ENCODE measurements at places on chromosomes 7 and 10.

GRCh38 chr7:130938661-130939060 is 204.7 kb upstream of the KLF14 start:
- no peak for DNase-seq

DNA sequence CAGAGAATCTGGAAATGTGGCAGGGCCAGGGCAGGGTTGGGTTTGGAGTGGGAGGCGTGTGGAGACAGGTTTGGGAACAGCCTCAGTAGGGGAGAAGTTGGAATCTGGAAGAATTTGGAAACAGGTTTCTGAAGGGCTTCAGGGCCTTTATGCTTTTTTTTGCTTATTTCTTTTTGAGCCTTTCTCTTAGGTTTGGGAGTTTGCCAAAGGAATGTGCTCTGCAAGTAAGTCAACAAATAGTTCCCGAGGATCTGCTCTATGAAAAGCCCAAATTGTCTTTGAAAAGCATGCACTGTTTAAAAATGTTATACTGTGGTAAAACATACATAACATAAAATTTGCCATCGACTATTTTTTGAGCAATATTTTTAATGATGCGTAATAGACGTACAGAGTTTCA is 86.7 kb upstream of the ADRB1 start:
- no peak for DNase-seq

DNA sequence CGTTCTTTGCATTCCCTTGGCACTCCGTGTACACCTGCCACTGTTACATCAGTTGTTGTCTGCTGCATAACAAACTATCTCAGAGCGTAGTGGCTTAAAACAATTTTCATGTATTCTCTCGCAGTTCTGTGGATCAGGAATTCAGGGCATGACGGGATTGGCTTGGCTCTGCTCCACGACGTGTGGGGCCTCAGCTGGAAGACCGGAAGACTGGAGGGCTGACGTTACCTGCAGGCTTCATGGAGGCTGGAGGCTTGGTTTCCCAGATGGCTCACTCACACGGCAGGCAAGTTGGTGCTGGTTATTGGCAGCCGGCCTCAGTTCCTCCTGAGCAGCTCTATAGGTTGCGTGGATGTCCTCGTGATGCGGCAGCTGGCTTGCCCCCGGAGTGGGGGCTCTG is 25.5 kb downstream of the NYAP1 start:
- no peak for DNase-seq

DNA sequence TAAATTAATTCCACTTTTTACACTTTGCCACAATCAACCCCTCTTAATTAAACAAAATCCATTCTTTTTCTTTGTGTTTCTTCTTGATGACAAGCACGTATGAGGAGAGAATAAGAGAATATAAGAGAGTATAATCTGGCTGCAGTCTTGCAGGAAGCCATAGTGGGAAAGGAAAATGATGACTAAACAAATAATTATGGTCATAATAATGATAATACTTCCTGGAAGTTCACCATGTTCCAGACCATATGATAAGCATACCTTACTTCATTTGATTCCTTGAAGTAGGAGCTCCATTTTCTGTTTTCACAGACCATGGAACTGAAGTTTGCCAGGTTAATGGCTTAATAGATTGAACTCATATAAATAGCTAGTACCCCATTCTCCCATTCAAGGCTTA is 237.8 kb downstream of the SEMA3D start:
- DNase-seq: no peak

GRCh38 chr7:127885843-127886242 is 145.4 kb downstream of the LRRC4 start:
- no peak for DNase-seq

- DNase-seq: no peak
Measured at GRCh38 chr7:91242097-91242844, 22.0 kb upstream of the FZD1 start.

DNA sequence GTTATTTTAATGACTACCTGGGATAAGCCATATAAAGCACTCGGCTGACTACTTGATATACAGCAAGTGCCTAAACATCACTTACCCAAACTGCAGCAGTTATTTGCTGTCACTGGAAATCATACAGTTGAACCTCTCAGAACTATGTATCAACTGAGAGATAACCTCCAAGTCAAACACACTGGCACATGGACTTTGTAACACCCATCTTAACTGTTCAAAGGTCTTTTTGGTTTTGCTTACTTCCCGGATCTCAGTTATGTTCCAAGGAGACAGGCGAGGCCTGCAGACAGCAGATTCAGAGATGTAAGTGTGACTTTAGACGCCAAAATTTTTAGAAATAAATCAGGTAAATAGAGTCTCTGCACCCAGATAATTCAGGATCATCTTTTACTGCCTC is 34.6 kb upstream of the DAGLB start:
- no peak for DNase-seq

DNA sequence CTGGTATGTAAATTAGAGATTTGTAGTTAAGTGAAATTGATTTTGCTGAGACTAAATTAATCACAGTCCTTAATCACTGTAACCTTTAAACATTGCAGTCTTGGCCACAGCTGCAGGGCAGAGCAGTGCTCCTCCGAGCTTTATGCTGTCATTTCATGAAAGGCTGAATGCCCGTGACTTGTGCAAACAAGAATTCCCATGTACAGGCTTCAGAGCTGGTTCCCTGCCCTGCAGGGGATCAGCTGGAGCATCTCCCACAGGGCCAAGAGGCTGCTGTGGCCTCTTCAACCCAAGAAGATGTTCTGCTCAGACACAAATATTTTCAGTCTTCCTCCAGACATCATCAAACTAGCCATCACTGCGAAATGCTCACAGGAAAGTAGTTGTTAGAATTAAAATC is 419.1 kb downstream of the AUTS2 start:
- DNase-seq: no peak

DNA sequence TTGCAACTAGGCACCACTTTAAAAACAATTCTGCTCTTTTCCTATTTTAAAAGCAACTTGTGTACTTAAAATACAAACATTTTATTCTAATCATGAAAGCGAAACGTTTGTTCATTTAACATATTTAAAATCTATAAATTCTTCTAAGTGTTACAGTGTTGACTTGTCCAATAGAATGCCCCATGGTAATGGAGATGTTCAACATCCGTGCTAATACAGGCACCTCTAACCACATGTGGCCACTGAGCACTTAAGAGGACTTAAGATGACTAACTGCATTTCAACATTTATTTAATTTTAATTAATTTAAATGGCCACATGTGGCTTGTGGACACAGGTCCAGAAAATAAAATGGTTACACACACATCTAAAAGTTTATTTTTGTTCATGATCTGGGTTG is 115.1 kb downstream of the TPK1 start:
- DNase-seq: no peak

GRCh38 chr10:14072541-14072940 is 258.2 kb downstream of the FRMD4A start:
- no peak for DNase-seq

- no peak for DNase-seq
Measured at GRCh38 chr7:91465595-91466061, 201.4 kb downstream of the FZD1 start.

DNA sequence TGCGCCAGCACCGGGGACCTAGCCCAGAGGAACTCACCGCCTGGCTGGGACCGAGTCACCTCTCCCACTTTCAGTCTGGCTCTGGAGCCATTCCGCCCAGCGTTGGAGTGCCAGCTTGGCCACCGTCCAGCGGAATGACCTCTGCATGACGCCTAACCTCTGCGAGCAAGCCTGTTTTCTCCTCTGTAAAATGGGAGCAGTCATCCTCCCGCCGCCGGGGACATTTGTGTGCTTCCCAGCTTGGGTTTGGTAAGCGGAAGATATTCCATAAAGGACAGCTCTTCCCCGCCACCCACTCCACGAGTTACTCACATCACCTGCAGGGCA is 1.3 kb upstream of the ZCCHC24 start:
- no peak for DNase-seq

DNA sequence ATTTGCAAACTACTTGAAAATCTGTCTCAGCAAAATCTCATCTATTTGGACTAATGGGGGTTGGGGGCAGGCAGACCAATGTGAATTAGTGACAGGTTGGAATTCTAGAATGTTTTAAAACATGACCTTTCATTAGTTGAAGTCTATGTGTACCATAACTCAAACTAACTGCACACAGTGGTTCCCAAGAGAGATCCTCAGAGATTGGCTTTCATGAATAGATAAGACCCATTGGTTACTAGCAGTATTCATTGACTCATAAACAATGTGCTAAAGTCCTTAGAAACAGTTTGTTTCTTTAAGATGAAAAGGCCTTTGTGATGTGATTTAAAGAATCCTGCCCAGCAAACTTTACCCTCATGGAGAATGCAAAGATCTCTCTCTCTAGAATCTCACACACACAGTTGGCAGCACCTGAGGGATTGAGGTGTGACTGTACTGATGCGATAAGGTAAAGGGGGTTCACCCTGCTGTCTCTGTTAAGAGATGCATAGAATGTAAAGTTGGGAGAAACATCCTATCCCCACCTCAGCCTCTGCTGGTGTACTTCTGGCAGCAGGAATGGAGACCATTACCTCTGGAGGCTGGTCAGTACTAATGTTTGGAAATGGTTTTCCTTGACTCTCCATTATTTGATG is 70.7 kb downstream of the ZNF92 start:
- no peak for DNase-seq

- DNase-seq: no peak
Measured at GRCh38 chr7:158631574-158632195, 44.1 kb upstream of the PTPRN2 start.

DNA sequence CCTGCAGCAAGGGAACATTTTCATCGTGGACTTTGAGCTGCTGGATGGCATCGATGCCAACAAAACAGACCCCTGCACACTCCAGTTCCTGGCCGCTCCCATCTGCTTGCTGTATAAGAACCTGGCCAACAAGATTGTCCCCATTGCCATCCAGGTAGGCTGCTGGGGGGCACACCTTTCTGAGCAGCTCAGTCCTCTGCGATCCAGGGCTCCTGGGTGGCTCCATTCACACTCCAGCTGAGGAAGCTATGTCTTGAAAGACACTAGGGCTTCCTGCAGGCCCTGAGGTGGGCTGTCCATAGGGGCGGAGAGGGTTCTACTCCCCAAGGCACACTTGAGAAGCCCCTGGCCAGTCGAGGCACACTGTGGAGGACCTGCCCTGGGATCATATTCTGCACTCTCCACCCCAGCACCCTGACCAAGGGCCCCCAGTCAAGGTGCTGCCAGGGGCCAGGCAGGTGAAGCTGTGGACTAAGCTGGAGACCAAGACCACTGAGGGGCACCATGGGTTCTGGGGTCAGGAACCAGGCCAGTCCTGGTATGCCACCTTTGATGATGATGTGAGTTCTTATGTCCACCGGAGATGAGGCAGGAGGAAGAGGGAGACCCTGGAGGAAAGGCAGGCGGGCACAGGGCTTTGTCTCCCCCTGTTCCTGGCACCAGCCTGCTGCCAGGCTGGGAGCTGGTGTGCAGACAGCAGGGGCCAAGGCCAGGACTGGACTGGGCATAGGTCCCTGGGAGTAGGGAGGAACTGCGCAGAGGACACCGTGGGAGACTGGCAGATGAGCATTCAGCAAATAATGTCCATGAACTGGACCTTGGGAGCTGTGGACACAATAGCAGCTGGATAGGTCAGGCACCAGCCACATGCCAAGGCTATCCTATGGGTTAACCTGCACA is 54.8 kb downstream of the ALOX5 start:
- DNase-seq: no peak

DNA sequence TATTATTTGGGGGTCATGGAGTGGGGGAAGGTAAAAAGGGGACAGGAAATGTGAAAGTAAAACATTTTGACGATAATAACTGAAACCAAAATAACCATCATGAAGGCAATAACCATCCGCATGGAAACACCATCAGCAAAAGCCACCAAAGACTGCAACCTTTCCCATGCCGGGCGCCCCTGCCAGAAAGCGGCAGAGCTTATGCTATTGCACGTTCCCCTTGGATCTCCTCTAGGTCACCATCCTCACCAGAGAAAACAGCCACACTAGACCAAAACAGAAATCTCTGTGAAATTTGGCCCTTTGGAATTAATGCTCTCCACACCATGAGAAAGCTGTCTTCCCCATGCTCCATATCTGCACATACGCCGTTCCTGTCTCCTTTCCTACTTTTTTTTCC is 31.1 kb downstream of the DRGX start:
- DNase-seq: no peak

DNA sequence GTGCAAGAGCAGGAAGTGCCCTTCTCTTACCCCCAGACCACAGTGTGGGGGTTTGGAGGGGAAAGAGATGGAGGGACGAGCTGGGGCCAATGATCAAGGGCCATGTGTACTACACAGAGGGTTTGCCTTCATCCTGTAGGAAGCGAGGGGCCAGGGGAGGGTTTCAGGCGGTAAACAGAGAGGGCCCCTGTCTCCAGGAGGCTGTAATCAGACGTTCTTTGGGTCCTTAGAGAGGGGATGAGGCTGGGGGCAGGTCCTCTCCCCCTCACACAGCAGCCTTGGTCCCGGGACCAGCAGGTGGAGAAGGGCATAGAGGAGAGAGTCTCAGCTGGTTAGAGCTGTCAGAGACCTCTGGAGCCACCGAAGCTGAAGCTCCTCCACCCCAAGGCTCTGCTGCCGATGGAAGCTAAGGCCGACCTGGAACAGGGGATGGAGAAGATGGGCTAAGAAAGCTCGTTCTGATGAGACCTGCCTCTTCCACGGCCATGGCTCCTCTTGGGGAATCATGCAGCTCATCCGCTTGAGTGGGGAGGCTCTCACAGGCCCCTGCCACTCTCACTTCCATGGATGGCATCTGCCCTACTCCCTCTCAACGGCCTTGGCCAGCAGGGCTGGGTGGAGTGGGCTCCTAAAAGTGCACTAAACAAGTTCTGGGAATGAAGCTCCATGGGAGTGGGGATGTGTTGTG is 3.5 kb downstream of the LOXL4 start:
- DNase-seq: no peak

GRCh38 chr7:100675581-100676350 is 2.2 kb downstream of the GNB2 start:
- DNase-seq: peak; percentile 96

DNA sequence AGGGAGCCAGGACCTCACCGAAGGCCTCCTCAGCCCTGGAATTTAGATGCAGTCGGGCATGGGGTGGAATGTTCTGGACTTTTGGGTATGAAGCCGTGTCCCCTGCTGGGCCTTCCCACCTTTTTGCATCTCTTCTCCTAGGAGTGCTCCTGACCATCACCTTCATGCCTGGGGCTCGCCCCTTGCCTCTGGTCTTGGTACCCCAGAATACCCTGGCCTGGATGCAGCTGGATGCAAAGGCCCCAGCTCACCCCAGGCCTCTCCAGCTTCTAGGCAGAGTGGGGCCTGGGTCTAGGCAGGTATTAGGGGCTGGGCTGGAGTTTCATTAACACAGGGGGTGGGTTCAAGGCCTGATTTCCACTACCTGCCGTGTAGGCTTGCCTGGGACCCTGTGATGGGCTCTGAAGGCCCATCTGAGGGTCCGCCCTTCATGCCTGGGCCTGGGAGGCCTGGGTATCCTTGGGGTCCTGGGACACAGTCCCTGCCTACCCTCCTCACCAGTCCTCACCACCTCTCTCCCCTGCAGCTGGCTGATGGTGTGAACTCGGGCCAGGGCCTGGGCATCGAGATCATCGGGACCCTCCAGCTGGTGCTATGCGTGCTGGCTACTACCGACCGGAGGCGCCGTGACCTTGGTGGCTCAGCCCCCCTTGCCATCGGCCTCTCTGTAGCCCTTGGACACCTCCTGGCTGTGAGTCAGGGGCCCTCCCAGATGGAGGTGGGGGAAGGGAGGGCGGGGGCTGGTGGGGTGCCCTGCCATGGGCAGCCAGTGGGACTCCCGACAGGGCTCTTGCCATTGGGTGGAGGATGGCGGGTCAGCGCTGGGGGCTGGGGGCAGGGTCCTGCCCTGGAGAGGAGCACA is 10.1 kb downstream of the AQP1 start:
- no peak for DNase-seq
